ENCODE measurements at places on chromosomes 3 and 15.

DNA sequence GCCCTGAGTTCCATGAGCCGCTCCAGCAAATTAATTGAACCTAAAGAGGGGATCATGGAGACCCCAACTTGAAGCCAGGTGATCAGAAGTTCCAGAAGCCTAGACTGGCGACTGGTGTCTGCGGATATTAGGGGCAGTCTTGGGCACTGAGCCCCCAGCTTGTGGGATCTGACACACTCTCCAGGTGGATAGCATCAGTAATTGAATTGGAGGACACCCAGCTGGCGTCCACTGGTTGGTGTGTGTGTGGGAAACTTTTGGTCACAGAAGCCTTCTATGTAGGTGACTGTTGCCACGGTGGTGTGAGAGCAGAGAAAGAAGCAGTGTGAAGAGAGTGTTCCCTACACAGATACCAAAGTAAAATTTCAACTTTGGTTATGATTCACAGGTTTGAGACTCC is 106.0 kb upstream of the ADPGK start:
- DNase-seq, result no peak

DNA sequence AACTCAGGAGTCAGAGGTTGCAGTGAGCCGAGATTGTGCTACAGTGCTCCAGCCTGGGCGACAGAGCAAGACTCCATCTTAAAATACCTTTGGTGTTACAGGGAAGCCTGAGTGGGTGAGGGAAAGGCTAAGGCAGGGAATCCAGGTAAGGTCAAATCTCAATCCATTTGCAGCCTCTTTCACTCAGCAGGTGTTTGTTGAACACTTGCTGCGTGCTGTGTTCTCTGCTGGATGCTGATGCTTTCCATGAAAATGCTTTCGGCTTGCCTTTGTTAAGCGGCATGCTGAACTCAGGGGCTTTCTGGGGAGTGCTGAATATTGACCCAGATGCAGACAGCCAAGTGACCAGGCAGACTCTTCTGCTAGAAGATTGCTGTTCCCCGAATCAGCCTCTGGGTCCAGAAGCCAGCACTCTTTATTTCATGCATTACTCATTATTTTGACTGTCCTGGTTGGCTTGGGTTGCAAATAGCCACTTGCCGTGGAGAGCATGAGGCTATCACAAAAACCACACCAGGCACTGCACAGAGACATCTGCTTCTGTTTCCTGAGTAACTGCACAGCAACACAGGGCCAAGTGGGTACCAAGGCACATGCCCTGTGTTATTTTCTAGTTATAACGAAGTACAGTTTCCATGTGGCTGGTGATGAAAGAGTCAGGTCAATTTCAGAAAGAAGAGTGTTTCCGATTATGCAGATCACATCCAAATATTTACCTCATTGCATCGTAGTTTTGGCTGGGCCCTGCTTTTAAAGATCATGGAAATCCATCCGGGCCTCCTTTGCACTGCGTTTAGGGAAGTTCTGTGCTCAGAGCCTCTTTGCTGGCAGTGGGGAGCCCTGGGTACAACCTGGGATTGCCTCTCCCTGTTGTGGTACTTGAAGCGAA is 88.6 kb downstream of the THSD4 start:
- no peak for DNase-seq

DNA sequence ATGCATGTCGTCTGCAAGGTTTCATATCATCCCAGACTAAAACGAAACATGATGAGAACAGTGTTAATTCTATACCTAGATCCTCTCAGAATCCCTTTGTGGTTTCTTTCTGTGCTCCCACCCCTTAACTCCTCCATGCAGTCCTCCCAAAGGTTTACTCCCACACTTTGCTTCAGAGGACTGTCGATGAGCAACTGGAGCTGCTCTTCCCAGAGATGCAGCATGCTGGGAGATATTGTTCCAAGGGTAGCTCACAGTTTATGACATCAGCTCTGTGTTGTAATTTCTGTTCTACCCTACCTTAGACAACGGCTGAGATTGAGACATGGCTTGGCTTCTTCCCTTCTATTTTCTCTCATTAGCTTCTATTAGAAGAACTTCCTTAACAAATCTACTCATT is 313.0 kb upstream of the COL8A1 start:
- DNase-seq, result no peak

- no peak for DNase-seq
These were observed 216.5 kb downstream of the SNRPN start for GRCh38 chr15:25171111-25171811.
